ENCODE measurements at places on chromosomes 3 and 15.

DNA sequence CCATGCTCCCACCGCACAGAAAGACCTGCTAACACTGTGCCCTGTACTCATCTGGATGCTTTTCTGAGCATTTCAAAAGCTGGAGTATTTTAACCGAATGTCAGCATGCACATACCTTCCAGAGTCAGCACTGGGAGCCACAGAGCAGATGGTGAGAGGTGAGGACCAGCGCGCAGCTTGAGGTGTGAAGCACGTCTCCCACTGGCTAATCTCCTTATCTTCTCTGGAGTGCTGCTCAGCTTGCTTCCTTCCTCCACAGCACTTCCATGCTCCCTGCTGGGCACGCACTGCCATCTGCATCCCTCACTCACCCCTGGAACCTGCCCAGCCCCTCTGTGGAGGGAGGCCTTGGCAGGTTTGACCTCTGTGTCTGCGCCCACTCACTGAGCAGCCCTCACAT, at the start of gene GNB5:
TSS of gene GNB5 (minus strand) at position 186 of the 400 bp plus-strand sequence. CDS start 6,716 bp downstream, outside the sequence.
- DNase-seq = no peak

DNA sequence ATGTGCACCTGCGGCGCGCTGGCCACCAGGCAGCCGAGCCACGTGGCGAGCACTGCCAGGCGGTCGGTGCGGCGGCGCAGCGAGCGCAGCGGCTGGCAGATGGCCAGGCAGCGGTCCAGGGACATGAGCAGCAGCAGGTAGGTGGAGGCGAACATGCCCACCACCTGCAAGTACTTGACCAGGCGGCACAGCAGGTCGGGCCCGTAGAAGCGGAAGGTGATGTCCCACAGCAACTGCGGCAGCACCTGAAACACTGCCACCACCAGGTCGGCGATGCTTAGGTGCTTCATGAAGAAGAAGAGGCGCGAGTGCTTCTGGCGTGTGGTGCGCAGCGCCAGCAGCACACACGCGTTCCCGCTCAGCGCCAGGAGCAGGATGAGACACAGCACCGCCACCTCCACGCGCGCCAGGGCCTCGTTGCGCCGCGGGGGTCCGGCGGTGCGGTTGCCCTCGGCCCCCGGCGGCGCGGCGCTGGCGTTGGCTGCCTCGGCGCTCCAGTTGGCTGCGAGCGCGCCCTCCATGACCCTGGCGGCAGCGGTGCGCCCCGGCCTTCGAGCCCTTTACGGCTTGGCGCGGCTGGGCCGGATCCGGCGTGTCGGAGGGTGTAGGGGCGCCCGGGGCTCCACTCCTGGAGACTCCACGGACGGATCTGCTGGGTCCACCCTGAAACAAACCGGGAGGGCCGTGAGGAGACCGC, 1.6 kb downstream of the OXTR start:
- no peak for DNase-seq

DNA sequence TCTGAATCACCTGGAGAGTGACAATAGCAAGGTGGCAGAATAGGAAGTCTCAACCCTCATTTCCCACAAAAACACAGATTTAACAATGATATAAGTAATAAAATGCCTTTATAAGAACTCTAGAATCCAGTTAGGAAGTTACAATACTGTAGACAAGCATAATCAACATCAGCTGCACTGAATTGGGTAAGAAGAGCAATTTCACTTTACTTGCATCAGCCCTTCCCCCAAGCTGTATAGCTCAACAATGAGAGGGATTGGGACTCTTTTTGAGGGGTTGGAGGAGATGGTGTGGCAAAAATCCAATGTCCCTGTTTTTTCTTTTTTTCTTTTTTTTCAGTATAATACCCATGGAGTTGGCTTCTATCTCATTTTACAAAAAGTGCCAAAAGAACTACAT, 63.1 kb downstream of the SERP1 start:
- DNase-seq = no peak

DNA sequence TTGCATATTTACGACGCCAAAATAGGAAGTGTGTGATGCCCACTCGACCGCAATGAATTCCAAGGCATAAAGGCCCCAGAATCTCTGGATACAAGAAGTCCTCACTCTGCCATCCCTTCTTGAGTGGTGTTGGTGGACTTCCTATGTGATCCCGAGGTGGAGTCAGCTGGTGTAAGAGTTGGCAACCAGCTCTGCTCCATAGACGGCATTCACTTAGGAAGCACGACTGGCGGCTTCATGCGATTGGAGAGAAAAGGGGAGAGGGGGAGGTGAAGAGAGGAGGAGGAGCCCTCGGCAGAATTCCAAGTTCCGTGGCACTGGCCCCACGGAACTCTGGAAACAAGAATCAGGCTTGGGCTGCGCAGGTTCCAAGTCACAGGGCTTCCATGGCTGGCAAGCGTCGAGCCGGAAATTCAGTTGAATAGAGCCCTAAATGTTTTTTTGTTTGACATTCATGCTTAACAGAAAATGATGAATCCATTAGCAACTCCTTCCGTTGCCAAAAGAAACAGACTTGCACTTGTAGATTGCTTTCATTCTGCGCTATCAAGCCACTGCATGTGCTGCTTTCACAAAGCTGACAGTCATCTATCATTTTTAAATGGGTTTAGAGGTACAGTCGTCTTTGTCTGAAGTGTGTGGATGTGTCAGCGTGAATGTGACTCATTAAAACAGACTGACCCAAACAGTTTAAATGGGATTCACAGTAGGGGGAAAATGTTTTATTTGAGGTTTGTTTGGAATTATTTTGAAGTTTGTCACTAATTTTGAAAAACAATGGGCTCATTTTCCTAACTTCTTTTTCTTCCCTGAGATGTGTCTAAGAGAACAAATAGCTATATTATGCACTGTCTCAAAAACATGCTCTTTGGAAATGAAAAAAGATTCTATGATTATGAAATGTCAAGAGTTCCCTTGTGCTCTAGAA, 428.3 kb upstream of the ATP11B start:
- DNase-seq = peak; percentile 30

- no peak for DNase-seq
Observed at GRCh38 chr15:73786538-73786937, 33.4 kb upstream of the INSYN1 start.

- DNase-seq = no peak
Observed at GRCh38 chr3:76400141-76400540, 614.8 kb upstream of the ZNF717 start.

GRCh38 chr3:148512648-148513047, 185.1 kb upstream of the AGTR1 start:
- DNase-seq = no peak

GRCh38 chr3:8621872-8622271, 22.7 kb downstream of the SSUH2 start:
- peak; percentile 34 for DNase-seq

DNA sequence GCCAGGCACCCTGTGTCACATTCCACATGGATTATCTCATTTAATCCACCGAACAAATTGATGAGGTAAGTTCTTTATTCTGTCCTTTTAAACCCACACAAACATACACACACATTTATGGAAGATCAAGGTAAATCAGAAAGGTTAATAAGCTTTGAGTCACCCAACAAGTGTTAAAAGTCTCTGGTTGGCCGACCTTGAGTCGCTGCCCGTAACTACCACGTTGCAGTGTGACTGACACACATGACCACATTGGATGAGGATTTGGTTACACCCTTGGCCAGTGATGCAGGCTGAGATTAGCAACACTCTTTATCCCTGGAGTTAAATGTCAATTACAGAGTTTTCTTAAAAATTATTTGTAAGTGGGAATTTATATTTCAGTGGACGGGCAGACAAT, 19.2 kb downstream of the FOXP1 start:
- DNase-seq = no peak

DNA sequence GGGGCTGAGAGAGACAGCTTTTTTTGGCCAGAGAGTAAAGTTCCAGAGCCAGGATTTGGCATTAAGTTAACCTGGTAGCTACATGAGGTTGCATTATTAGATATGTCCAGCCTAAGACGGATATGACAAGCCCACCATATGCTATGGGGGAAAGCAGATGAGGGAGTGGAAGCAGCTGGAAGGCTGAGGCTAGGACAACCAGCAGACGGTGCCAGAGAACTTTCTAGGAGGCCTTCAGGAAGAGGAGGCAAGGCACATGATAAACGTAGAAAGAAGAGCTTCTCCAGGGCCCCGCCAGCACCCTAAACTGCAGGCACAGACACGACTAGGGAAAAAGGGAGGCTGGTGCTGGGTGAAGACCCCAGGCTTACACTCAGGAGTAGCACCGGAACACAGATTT, 87.0 kb downstream of the CTNNB1 start:
- DNase-seq = no peak

DNA sequence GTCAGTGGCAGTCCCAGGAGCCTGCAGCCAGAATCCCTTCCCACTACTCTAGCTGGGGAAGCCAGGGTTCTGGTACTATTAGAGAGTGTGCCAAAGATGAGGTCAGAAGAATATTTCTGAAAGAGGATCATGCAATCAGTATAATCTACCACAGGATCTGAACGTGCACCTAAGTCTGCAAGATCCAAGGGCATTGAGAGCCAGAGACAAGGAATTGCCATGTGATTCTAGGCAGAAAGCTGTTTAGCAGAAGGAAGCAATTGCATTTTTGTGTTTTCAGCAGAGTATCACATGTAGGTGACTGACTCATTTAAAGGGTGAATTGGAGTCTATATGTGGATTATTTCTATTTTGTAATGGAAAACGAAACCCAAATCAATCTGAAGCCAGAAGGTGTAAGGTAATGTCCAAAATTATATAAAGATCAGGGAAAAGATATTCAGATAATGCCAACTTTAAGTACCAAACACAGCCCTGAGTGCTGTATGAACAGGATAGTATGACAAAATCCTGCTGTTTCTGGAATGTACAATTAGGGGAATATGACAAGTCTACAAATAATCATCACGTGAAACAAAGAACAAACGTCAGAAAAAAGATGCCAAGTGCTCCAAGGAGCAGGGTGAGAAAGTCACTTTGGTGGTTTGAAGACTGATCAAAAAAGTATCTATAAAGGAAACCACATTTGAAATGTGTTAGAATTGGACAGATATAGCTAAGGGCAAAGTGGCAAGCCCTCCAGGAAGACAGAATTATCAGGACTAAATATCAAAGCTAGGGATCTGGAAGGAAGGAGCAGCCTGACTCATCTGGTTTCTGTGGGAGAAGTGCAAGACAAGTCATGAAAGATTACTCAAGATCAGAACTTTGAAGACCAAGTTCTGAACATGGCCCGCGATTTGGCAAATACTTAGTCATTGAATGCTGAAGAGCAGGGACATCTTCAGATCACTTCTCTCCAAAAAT, 1036.6 kb downstream of the NTRK3 start:
- DNase-seq = no peak

- DNase-seq = no peak
Observed at GRCh38 chr3:127889461-127889863, 25.6 kb upstream of the KBTBD12 start.

DNA sequence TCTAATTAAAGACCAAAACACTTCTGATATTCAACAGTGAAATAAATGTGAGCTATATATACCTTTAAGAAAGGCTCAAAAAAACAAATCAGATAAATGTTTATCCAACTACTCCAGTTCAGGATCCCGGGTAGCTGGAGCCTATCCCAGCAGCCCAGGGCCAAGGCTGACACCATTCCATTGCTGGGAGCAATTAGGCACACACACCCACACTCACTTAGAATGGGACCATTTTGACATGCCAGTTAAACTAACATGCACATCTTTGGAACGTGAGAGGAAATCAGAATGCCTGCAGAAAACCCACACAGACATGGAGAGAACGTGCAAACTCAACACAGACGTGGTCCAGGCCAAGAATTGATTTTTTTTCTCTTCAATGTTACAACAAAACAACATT, 30.0 kb upstream of the PLSCR4 start:
- DNase-seq = no peak

- peak; percentile 6 for DNase-seq
Observed at GRCh38 chr3:3065876-3066275, 44.3 kb downstream of the IL5RA start.

GRCh38 chr3:124558991-124559845, 171.0 kb upstream of the UMPS start:
- DNase-seq = peak; percentile 59

GRCh38 chr15:75025107-75025506, 1.7 kb downstream of the PPCDC start:
- no peak for DNase-seq

DNA sequence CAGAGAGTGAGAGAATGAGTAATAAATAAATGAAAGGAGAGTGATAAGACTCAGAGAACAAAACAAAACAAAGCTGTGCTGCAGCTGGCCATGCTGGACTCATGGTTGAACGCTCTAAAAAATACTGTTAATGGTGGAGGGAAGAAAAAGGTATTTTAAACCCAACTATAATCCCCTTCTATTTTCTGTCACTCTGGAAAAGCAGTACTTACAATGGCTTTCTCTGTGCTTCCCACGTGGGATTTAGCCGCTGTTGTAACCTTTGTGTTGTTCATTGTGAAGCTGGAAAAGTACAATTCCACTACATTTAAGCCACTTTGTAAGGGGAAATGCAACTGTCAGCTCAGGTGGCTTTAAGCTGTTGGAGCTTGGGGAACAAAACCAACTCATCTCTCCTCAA, 917.7 kb downstream of the IGSF11 start:
- DNase-seq = no peak

- DNase-seq = no peak
Observed at GRCh38 chr15:67784856-67785430, 40.4 kb upstream of the SKOR1 start.

DNA sequence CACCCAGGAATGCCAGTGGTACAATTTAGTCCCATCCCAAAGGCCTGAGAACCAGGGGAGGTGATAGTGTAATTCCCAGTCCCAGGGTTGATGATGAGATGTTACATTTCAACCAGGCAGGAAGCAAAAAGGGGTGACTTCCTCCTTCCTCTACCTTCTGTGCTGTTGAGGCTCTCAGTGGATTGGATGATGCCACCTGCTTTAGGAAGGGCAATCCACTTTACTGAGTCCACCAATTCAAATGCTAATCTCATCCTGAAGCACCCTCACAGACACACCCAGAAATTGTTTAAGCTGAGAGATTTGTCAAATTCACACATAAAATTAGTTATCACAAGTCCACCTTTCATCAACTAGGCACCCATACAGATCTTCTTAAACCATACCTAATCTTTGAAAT, 418.5 kb upstream of the GOLIM4 start:
- DNase-seq = no peak

DNA sequence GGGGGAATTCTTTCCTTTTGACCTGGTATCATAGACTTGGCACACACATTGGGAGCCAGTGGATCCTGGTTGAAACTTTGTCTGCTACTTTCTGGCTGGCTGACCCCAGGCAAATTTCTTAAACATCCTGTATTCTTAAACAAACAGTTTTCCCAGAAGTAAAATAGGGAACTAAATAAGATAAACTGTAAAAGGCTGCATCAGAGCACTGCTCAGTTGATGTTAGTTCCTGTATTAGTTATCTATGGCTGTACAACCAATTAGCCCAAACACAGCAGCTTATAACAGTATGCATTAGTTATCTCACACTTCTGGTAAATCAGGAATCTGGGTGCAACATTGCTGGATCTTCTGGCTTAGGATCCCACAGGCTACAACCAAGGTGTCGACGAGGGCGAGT, 73.1 kb upstream of the SLCO3A1 start:
- no peak for DNase-seq
